ENCODE measurements at places on chromosomes 5 and 9. TPM values are rescaled to one million over a fixed set of nuclear protein-coding genes. Genes with fewer than 3 reads are reported as not detected.

DNA sequence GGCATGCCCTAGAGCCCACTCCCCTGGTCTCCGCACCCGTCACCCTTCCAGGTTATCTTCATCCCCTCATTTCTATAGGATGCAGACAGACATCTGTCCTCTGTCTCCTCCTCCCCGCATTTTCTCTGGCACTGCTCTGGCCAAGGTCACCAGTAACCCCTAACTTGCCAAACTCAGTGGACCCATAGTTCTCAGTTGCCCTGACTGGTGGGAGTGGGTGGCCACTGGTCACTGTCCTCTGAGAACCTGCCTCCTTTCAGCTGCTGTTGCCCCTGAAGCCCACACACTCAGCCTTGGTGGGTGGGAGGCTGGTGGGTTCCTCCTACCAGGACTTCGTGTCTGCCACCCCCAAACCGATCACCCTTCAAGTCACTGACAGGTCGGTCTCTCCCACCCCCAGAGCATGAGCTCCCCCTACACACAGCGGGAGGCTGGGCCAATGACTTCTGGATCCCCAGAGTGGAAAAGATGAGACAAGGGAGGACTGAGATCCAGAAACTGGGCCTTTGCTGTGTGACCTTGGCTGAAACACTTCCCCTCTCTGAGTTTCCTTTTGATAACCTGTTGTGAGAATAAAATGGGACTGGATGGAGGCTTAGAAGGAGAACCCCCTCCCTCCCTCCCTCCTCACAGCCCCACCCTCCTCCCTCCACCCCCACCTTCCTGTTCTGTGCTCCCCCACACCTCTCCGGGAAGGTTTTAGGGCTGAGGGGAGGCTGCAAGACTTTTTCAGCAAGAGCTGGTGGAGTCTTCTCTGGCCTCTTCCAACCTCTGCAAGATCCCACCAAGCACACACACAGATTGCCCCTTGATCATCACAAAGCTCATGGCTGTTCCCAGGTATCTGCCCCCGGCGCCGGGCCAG, 2.4 kb upstream of the DBN1 start:
- H3K36me3 ChIP-seq: peaks cover 5% of the 10 kb centered on the region
- H3K27me3 ChIP-seq: peaks cover 8% of the 10 kb centered on the region
- peaks cover 42% of the 10 kb centered on the region for H3K4me1 ChIP-seq
- peak overlapping the region; percentile 65 for H3K27ac ChIP-seq
- peak overlapping the region; percentile 46 for H3K4me3 ChIP-seq

- no peak for DNase-seq
- H3K4me1 ChIP-seq: peaks cover 6% of the 10 kb centered on the region
- H3K4me3 ChIP-seq: no peak overlapping the region
- H3K27ac ChIP-seq: no peak overlapping the region
- H3K27me3 ChIP-seq: no peaks in the 10 kb centered on the region
These were observed 108.9 kb downstream of the F2RL2 start for GRCh38 chr5:76514292-76514691.

GRCh38 chr9:30524311-30524710, 1860.1 kb upstream of the ACO1 start:
- H3K27me3 ChIP-seq: no peaks in the 10 kb centered on the region
- DNase-seq: no peak

DNA sequence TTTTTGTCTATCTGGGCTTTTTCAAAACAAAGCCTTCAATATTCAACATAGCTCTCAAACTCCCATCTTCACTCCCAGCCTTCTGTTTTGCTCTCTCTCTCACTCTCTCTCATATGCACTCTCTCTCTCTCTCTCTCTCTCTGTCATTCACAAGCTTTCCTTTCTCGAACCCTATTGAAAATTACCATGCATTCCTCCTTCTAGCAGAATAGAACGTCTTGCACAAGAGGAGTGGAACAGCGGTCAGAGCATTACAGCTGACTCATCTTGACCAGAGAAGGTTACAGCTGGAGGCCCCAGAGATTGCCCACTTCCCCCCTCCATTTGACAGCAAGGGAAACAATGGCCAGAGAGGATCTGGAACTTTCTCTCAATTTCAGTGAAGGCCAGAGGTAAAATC, 51.0 kb upstream of the LIFR start:
- no peak for DNase-seq
- H3K36me3 ChIP-seq: no peaks in the 10 kb centered on the region
- H3K27ac ChIP-seq: no peak overlapping the region
- no peaks in the 10 kb centered on the region for H3K4me1 ChIP-seq
- H3K27me3 ChIP-seq: peaks cover 6% of the 10 kb centered on the region

- H3K4me1 ChIP-seq: no peaks in the 10 kb centered on the region
- no peaks in the 10 kb centered on the region for H3K27me3 ChIP-seq
- no peak for DNase-seq
These were observed 10.4 kb downstream of the KIF12 start for GRCh38 chr9:114088571-114089170.

DNA sequence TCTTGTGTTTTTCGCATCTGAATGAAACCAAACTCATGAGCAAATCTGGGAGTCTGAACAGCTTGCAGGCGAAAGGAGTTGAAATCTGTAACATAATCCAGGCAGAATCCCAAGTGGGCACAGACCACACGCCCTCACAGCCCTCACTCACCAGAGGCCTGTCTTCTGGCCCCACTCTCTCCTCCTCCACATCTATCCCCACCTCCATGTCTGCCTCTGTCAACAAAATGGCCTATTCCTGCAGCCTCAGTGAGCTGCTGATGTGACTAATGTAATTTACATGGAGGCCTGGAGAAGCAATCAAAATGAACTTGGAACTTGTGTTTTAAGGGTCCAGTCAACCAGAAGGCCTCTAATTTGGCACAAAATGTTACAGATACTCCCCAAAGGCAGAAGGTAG, 136.6 kb downstream of the GNA14 start:
- H3K4me1 ChIP-seq: peaks cover 2% of the 10 kb centered on the region
- no peak overlapping the region for H3K4me3 ChIP-seq
- no peaks in the 10 kb centered on the region for H3K36me3 ChIP-seq
- H3K27me3 ChIP-seq: peaks cover 2% of the 10 kb centered on the region

- H3K27me3 ChIP-seq: no peaks in the 10 kb centered on the region
- H3K4me1 ChIP-seq: peaks cover 29% of the 10 kb centered on the region
- no peak for DNase-seq
- H3K27ac ChIP-seq: peak overlapping the region; percentile 84
- no peak overlapping the region for H3K4me3 ChIP-seq
These were observed 584.7 kb downstream of the EBF1 start for GRCh38 chr5:158514986-158515359.

- H3K27me3 ChIP-seq: peaks cover 1% of the 10 kb centered on the region
- H3K36me3 ChIP-seq: no peaks in the 10 kb centered on the region
- H3K4me3 ChIP-seq: no peak overlapping the region
- peaks cover 10% of the 10 kb centered on the region for H3K4me1 ChIP-seq
These were observed 73.0 kb downstream of the PTPDC1 start for GRCh38 chr9:94157050-94157801.

- H3K4me1 ChIP-seq: peaks cover 2% of the 10 kb centered on the region
These were observed 13.7 kb downstream of the TEX53 start for GRCh38 chr9:114643896-114644295.

- peaks cover 2% of the 10 kb centered on the region for H3K36me3 ChIP-seq
- H3K27me3 ChIP-seq: peaks cover 15% of the 10 kb centered on the region
These were observed 785 bp upstream of the P4HA2 start for GRCh38 chr5:132228241-132229035.

GRCh38 chr5:134594336-134594735, 38.3 kb downstream of the SAR1B start:
- DNase-seq: no peak
- no peak overlapping the region for H3K4me3 ChIP-seq
- no peaks in the 10 kb centered on the region for H3K36me3 ChIP-seq
- peaks cover 29% of the 10 kb centered on the region for H3K4me1 ChIP-seq
- no peaks in the 10 kb centered on the region for H3K27me3 ChIP-seq
- no peak overlapping the region for H3K27ac ChIP-seq

DNA sequence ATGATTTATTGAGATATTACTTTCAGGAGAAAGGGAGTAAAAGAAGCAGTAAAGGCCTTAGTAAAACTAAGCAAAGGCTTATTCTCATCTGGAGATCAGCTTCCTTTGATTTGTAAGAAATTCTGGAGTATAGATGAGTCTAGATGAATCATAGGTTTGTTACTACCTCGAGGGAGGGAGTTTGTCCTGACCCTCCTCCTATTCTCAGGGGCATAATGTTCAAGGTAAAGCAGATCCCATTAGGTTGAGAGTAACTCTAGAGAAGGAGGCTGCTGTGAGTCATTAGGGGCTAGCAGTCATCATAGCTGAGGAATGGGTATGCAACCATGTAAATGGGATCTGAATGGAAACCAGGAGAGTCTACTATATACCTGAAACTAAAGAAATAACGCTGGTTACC, 155.5 kb upstream of the MOCS2 start:
- no peak for DNase-seq
- no peaks in the 10 kb centered on the region for H3K27me3 ChIP-seq
- H3K36me3 ChIP-seq: no peaks in the 10 kb centered on the region
- H3K27ac ChIP-seq: no peak overlapping the region
- H3K4me1 ChIP-seq: no peaks in the 10 kb centered on the region

- no peaks in the 10 kb centered on the region for H3K36me3 ChIP-seq
- peak overlapping the region; percentile 79 for H3K4me3 ChIP-seq
- peak; percentile 47 for DNase-seq
These were observed 21.1 kb upstream of the FER start for GRCh38 chr5:108726446-108727235.

Gene FAM163B
- not detected for total RNA-seq

Gene SLC1A1
- not detected for total RNA-seq

Gene NKD2
- 3.3 TPM for total RNA-seq

Gene NSD1
- total RNA-seq: 108 TPM

Gene CARD9
- 9.2 TPM for total RNA-seq
